Myocyte (in vitro differentiated cells): ENCODE measurements at places on chromosomes 16 and 17.

DNA sequence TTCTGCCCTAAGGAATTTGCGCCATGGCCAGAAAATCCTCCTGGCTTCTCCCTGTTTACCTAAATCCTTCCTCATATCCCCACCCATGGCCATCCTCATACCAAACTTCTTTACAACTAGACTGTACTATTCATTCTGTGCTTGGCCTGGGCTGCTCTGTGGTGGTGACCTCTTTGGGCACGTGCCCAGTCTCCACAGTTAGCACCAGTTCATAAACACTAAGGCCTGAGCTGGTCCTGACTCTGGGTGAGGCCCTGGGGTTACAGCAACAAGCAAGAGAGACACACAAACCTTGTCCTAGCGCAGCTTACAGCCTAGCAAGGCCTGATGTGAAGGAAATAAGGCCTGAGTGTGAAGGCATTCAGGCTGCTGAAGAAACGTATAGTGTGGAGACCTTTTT is 3.1 kb upstream of the ATXN7L3 start:
- no peak for DNase-seq

DNA sequence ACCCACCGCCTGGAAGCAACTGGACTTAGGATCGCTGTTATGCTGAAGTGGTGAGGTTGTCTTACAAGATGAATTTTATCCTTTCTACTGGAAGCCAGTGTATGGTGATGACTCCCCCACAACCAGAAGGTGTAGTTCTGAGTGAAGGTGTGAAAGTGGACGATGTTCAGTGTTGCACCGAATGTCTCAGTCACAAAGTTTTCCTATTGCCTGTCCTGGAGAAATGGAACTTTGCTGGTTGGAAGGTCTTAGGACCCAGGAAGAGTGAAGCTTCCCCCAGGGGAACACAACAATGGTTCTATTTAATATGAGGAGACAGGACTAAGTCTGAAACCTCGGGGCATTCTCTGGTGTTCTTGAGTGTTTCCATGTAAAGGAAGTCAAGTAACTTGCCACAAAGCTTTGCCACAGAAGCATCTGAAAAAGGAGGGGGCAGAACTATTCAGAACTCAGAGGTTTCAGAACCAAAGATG is 44.2 kb downstream of the USP22 start:
- no peak for DNase-seq

- no peak for DNase-seq
These were observed 36.6 kb downstream of the TANC2 start for GRCh38 chr17:63002625-63003024.

- no peak for DNase-seq
These were observed 62.6 kb downstream of the KSR1 start for GRCh38 chr17:27518545-27519521.

- DNase-seq: no peak
These were observed 12.9 kb upstream of the P2RX1 start for GRCh38 chr17:3929181-3929580.
